ENCODE measurements at places on chromosomes 12 and 14. TPM values are rescaled to one million over a fixed set of nuclear protein-coding genes. Genes with fewer than 3 reads are reported as not detected.

IRAK4 gene
- total RNA-seq = 3.6 TPM

GPR135 gene
- total RNA-seq = 1.1 TPM

TTC9 gene
- total RNA-seq = 2.7 TPM

KCNC2 gene
- total RNA-seq = not detected

ZC2HC1C gene
- 4.1 TPM for total RNA-seq

CLEC4C gene
- not detected for total RNA-seq

BAG5 gene
- total RNA-seq = 22.7 TPM

TCL1A gene
- total RNA-seq = not detected

Data from A549 treated with Mapracorat at 1 μM for 4 hours (cell line).